Stomach (tissue), 19 donors: ENCODE measurements at places on chromosomes 2 and 18. TPM values are rescaled to one million over a fixed set of nuclear protein-coding genes. Genes with fewer than 3 reads are reported as not detected.

DNA sequence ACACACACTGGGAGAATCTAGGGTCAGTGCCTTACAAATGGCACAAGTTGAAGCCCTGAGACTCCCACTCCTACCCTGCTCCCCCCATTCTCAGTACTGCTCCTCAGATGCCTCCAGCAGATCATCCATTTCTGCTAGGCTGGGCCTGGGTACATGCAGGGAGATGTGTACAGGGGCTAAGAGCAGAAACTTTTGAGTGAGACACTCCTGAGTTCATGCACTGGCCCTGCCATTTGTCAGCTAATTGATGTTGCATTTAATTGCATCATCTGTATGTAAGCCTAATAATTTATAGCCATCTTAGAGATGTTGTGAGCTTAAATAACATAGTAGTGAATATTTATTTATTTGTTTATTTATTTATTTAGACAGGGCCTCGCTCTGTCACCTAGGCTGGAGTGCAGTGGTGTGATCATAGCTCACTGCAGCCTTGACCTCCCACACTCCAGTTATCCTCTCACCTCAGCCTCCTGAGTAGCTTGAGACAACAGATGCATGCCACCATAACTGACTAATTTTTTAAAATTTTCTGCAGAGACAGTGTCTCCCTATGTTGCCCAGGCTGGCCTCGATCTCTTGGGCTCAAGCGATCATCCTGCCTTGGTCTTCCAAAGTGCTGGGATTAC lies 4.8 kb upstream of the CASP8 start:
- no peak overlapping the region for H3K4me3 ChIP-seq
- no peak for DNase-seq

DNA sequence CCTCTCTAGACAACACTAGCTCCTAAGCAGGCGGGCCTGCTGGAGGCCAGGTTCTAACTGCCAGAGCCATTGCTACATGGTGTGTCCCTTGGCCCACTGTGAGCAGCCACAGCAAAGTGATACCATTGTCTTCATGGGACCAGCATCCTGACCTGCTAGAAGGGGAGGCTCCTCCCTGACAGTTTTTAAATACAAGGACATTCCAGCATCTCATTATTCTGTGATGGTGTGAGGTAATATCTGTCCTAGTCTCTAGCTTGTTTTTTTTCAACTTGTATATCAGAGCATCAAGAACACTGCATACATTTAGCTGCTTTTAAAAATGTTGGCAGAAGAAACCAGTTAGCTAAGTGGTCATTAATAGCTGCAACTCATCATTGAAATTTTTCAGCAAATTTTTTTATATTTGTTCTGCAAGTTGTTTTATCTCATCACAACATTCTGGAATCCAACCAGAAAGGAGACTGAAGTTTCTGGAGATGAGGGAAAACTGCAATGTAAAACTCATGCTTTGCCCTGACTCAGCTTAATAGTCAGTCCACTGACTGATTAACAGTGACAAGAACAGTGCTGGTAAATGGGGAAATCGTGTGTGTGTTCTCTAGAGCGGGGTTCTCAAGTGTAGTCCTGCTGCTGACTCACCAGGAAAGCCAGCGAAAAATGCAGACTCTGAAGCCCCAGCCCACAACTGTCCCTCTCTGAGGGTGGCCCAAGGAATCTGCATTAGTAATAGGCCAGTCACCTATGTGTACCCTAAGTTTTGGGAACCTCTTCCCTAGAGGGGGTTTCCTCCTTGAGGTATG lies 17.8 kb downstream of the MAPRE3 start:
- H3K27ac ChIP-seq, result no peak overlapping the region
- H3K36me3 ChIP-seq, result no peaks in the 10 kb centered on the region
- no peak for DNase-seq
- no peak overlapping the region for H3K4me3 ChIP-seq
- H3K4me1 ChIP-seq, result peaks cover under 1% of the 10 kb centered on the region
- no peaks in the 10 kb centered on the region for H3K27me3 ChIP-seq

DNA sequence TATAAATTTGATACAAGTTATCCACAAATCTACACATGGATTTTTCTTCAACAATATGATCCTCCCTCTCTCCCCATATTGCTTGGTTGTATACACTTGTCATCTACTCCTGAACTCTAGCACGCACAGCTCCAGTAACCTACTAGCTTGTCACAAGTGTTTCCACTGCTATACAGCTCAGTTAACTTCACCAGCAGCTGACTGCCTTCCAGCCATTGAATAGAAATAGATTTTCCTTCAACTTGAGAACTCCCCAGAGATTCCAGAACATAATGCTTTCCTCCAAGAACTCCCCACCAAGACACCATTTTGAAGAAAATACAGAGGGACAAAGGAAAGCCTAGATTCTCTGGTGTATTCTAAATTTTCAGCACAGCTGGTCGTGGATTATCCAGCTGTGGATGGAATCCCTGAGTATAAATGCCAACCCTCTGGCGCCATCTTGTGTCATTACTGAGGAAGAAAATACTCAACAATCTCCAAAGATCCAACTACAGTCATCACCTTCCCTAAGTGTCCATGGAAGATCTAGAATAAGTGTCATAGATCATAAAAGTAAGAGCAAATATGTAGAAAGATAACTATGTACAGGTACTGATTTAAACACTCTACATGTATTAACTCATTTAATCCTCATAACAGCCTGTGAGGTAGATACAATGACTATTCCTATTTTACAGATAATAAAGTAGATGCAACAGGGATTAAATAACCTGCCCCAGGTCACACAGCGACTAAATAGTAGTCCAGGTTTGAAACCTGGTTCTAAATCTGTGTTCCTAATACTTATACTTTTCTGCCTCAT lies 156.7 kb downstream of the ARHGAP28 start:
- H3K27me3 ChIP-seq, result no peaks in the 10 kb centered on the region
- peak; percentile 87 for DNase-seq
- H3K36me3 ChIP-seq, result no peaks in the 10 kb centered on the region
- H3K4me3 ChIP-seq, result no peak overlapping the region
- no peak overlapping the region for H3K27ac ChIP-seq

DNA sequence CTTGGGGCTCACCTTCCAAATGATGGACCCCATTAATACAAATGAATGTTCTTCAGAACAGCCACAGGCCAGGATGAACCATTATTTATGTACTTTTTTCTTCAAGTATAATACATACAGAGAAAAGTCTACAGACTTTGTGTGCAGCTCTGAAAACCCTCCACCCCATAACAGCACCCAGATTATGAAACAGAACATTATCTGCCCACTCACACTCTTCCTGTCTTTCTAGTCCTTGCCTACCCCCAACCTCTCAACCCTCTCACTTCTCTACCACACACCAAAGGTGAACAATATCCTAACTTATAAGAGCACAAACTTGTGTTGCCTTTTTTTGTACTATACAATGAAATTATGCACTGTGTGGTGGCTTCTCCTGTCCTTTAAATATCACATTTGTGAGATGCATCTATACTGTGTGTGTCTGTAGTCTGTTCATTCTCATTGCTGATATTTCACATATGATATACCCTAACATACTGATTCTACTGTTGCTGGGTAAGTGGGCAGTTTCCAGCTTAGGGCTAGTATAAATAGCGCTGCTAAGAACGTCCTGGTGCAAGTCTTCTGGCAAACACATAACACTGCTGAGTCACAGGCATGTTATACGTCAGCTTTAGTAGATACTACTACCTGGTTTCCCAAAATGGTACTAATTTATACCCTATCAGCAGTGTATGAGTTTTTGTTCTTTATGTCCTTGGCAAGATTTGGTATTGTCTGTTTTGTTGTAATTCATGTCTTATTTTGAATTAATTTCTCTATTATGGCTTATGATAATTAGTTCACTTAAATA lies 1.0 kb upstream of the NPHP1 start:
- no peak overlapping the region for H3K4me3 ChIP-seq
- peak overlapping the region; percentile 77 for H3K27ac ChIP-seq
- no peaks in the 10 kb centered on the region for H3K27me3 ChIP-seq
- no peak for DNase-seq
- H3K36me3 ChIP-seq, result peaks cover 20% of the 10 kb centered on the region

DNA sequence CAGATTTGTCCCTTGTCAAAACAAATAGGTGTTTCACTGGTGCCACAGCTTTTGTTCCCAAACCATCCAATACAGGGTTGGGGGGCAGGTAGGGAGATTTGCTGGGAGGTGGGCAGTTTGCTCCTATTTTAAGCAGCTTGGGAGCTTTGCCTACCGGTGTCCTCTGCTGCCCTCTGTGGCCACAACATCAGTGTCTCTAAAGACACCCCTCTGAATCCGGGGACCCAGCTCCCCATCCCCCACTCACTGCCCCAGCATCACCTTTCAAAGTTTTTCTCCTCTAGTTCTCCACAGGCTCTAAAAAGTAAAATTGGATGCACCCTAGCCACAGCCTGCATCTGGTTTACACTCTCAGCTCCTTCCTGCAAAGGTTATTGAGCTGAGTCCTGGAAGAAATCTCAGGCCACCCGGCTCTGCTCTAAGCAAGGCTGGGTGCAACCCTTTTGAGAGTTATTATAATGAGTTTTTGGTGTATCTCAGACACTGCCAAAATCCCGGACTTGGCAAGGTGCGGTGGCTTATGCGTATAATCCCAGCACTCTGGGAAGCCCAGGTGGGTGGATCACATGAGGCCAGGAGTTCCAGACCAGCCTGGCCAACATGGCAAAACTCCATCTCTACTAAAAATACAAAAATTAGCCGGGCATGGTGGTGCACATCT lies 2.9 kb upstream of the EPAS1 start:
- DNase-seq, result no peak
- H3K27me3 ChIP-seq, result peaks cover 13% of the 10 kb centered on the region

- no peaks in the 10 kb centered on the region for H3K4me1 ChIP-seq
- H3K36me3 ChIP-seq, result no peaks in the 10 kb centered on the region
- no peak overlapping the region for H3K4me3 ChIP-seq
- no peak overlapping the region for H3K27ac ChIP-seq
- no peaks in the 10 kb centered on the region for H3K27me3 ChIP-seq
- no peak for DNase-seq
Measured at GRCh38 chr2:727071-727470, 49.9 kb upstream of the TMEM18 start.

DNA sequence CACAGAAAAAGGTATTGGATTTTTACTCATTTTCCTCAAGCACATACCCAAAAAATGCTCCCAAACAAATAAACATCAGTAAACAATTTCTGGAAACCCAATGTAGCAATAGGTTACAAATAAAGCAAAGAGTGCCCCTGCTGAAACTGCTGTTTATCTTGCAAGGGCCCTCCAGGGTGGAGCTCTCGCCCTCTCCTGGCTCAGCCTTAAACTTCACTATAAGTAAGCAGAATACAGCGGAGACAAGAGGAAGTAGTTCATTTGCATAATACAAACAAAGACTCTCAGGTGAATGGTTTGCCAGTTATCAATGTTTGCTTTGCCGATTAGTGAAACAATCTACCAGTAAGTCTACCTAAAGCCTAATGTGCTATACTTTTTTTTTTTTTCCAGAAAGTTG lies 437.6 kb downstream of the DLGAP1 start:
- H3K4me1 ChIP-seq, result no peaks in the 10 kb centered on the region
- H3K27me3 ChIP-seq, result no peaks in the 10 kb centered on the region
- no peak overlapping the region for H3K4me3 ChIP-seq
- H3K36me3 ChIP-seq, result no peaks in the 10 kb centered on the region

DNA sequence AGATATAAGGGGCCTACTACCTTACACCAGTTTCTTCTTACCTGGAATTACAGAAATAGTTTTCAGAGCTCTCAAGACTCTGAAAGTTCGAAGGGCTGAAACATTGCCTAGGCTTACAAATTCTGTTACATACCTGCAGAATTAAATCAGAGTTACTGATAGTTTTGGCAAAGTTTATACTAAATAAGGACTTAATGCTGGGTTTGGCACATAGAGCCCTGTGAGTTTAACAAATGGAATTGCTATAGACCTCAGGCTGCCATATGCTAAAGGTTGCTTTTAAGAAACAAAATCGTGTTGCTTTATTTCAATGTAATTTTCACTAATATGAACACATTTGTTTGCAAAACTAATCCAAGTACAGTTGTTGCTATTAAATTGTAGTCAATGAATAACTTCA lies 40.1 kb downstream of the SCN3A start:
- H3K36me3 ChIP-seq, result no peaks in the 10 kb centered on the region
- H3K27ac ChIP-seq, result no peak overlapping the region
- H3K4me1 ChIP-seq, result no peaks in the 10 kb centered on the region
- no peak overlapping the region for H3K4me3 ChIP-seq
- no peak for DNase-seq

DNA sequence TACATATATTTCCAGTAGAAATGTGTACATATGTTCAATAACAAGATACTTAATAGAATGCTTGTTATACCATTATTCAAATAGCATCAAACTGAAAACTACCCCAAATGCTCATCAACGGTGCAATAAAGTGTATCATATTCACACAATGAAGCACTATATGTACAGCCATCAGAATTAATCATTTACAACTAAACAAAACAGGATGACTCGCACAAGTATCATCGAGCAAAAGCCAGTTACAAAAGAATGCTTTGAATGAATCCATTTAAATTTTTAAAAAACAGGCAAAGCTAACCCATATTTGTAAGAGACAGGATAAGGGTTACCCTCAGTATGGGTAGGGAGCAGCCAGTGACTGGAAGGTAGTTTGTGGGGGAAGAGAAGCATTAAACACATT lies 132.8 kb upstream of the PDE1A start:
- H3K4me3 ChIP-seq, result no peak overlapping the region
- no peaks in the 10 kb centered on the region for H3K4me1 ChIP-seq
- no peak overlapping the region for H3K27ac ChIP-seq
- no peak for DNase-seq
- H3K27me3 ChIP-seq, result no peaks in the 10 kb centered on the region
- no peaks in the 10 kb centered on the region for H3K36me3 ChIP-seq

DNA sequence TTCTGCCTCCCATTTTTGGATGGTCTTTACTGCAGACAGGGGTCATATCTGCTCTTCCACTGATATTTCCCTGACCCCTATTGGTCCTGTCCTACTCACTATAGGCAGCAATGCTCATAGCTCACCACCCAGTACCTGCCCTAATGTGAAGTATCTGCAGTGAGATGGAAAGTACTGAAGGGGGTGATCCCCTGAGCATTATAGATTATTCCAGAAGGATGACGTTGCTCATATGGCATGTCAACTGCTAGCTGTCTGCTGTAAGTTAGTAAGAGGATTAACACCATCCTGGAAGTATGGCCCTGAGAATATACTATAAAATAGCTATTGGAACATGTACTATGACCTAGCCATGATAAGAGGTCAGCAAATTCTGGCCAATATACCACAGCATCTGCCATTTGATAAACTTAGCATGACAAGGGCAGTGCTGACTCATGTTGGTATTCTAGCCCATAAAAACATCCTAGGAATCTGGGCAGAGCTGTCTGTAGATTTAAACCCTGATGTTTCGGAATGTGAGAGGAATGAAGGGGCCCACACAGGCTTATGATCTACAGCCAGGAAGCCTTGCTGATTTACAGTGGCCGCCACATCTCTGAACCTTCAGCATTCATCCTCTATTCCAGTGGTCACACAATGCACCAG lies 451.4 kb downstream of the TNS1 start:
- H3K36me3 ChIP-seq, result no peaks in the 10 kb centered on the region
- no peak for DNase-seq
- no peak overlapping the region for H3K4me3 ChIP-seq
- no peaks in the 10 kb centered on the region for H3K27me3 ChIP-seq
- no peak overlapping the region for H3K27ac ChIP-seq

Gene SLC16A14
- 0.45 TPM for total RNA-seq

Gene DSG2
- 18.1 TPM for total RNA-seq

Gene MARCO
- 0.45 TPM for total RNA-seq

Gene SH3BP4
- total RNA-seq, result 45.5 TPM

Gene IL1R1
- total RNA-seq, result 32.2 TPM

Gene AMMECR1L
- total RNA-seq, result 14.3 TPM
